ENCODE measurements at places on chromosomes 2 and 18.

DNA sequence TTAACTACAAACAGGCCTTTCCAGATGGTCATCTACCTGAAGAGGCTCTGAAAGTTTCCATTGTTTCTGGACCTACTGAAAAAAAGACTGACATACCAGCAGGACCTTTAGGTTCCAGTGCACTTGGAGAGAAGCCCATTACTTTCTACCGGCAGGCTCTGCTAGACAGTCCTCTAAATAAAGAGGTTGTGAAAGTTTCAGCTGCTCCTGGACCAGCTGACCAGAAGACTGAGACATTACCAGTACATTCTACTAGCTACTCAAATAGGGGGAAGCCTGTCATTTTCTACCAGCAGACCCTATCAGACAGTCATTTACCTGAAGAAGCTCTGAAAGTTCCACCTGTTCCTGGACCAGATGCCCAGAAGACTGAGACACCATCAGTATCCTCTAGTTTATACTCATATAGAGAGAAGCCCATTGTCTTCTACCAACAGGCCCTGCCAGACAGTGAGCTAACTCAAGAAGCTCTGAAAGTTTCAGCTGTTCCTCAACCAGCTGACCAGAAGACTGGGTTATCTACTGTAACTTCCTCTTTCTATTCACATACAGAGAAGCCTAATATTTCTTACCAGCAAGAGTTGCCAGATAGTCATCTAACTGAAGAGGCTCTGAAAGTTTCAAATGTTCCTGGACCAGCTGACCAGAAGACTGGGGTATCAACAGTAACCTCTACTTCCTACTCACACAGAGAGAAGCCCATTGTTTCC is 65.8 kb downstream of the ALMS1 start:
- no peak for DNase-seq

DNA sequence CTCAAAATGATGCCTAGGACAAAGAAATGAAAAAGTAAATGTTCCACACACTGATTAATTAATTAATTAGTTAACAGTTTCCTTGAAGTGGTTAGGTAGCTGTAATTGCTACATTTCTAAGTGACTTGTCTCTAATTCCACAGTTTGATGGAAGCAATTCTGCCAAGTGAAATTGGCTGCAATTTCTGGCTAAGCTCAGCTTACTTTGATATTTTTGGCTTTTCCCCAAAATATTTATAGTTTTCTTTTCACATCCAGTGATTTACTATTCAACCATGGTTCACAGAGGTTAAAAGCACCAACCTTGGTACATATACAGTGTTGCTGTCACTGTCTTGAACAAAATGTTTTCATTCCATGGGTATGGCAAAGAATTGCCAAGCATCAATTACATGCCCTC is 459.5 kb upstream of the CDH20 start:
- no peak for DNase-seq

DNA sequence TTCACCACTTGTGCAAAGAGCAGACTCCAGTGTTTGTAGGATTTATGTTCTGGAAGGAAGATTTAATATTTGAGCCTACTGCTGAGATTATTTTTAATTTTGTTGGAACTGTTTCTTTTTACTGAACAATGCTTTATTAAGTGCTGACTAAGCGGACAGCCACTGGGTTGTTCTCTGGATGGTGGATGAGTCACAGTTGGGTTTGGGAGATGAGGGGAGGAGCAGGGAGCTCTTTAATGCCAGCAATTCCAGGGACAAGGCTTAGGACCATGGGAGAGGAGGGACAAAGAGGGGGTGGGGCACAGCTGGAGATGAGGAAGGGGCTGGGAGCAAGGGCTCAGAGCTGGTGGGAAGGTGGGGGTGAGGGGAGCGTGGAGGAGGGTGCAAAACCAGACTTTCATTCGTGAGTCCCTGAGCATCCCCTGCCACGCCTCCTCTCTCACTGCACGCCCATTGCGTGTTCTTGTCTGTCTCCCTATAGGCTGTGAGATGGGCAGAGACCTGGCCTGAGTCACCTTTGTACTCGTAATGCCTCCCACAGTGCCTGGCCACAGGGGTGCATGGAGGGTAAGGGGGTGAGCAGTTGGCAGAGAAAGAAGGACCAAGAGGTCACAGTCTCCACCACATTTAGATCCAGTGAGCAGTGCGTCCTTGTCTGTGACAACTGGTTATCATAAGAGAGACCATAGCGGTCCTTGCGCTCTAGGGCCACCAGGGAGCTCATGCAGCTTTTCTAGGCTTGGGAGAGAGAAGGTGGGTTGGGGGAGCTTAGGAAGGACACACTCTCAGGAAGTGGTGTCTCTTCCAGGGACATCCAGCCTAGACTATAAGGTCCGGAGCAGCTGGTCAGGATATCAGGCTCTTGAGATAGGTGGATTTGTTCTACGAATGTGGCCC is 18.4 kb downstream of the SLC4A3 start:
- no peak for DNase-seq

GRCh38 chr2:111636905-111637304 is 247.1 kb downstream of the ANAPC1 start:
- no peak for DNase-seq

DNA sequence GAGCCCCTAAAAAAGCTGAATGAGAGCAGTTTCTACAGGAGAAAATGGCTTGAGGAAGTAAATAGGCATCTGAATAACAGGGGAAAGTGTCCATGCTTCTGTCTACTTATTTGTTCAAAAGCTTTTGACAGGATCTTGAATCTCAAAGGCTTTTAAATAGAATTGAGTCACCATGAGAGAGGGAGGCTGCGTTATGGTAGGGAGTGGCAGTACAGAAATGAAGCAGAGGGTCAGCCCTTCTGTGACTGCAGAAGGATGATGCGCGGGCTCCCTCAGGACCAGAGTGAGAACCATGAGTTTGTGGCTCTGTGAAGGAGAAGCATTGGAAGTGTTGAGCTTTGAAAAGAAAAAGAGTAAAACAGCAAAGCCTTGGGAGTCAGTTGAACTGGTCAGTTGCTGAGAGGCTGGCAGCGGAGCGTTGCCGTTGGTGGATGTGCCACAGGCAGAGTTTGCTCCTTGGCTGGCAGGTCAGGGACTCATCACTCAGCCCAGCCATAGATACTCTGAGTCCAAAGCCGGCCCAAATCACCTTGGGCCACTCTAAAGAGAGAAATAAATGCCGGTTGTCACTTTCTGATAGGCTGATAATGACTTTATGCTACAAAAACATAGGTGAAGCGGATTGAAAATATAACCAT is 17.4 kb downstream of the COPS7B start:
- DNase-seq: no peak

- DNase-seq: no peak
These were observed 100.4 kb upstream of the SMAD2 start for GRCh38 chr18:48030616-48031480.

- DNase-seq: no peak
These were observed 414.0 kb upstream of the TRIB2 start for GRCh38 chr2:12302691-12303090.

GRCh38 chr2:217801711-217802110 is 201.1 kb downstream of the TNS1 start:
- DNase-seq: no peak

- no peak for DNase-seq
These were observed 10.4 kb upstream of the NFATC1 start for GRCh38 chr18:79385326-79385707.

- no peak for DNase-seq
These were observed 228.4 kb downstream of the CYRIA start for GRCh38 chr2:16437189-16437588.

Data from activated CD4-positive, alpha-beta T cell treated with anti-CD3 and anti-CD28 coated beads, Interleukin-2, amount 50 U/mL, for 24 hours (primary cell).